ENCODE measurements at places on chromosomes 16 and 17.

GRCh38 chr17:6532441-6532885 lies 23.9 kb downstream of the PITPNM3 start:
- no peak for DNase-seq

DNA sequence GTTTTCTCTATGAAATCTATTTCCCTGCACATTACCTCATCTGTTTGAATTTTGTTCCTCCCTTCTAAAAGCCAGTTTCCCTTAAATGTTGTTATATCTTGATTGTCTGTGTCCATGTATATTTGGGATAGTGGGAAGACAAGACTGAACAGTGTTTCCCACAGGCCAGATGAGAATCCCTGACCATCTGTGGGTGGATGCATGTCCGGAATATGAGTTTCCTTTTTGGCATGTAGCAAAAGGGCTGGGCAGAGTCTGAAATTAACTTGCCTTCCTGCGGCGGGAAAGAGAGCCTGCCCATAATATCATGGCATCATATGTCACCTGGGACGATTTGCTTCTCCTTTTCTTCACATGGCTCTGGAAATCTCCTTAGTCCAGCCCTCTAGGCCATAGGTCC lies 385.8 kb upstream of the MAF start:
- no peak for DNase-seq

DNA sequence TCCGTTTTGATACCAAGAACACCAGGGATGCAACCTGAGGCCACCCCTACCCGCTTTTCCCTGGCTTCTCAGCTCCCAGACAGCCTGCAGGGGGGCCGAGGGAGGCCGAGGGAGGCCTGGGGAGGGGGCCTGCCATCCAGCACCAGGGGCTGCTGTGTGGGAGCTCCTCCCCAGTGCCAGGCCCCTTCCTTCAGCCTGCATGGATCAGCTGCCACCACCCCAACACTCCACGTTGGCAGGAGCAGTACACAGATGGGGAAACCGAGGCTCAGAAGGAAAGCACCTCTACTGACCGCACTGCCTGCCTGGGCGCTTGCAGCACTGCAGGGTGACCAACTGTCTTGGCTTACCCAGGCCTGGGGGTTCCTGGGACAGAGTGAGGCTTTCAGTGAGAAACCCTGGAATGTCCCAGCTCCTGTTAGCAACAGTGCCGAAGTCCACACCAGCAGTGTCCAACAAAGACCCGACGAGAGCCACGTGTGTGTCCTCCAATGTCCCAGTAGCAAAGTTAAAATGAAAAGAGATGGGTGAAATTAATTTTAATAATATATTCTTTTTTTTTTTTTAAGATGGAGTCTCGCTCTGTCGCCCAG lies 5.3 kb upstream of the OSGIN1 start:
- no peak for DNase-seq

- no peak for DNase-seq
These were observed 22.7 kb downstream of the RPH3AL start for GRCh38 chr17:329784-330420.

DNA sequence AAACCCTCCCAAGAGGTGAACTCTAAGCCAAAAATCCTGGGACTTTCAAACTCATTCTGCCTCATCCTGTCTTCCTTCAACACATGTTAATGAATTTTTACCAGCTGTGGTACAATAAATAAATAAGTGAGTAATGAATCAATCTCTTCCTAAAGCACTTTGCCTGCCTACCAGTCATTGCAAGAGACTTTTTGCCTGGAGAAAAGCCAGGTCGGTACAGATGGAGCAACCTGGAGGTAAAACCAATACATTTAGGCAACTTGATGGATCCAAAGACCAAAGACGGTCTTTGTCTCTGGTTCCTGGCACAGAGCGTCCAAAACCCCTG lies 324.2 kb downstream of the PMP22 start:
- no peak for DNase-seq

DNA sequence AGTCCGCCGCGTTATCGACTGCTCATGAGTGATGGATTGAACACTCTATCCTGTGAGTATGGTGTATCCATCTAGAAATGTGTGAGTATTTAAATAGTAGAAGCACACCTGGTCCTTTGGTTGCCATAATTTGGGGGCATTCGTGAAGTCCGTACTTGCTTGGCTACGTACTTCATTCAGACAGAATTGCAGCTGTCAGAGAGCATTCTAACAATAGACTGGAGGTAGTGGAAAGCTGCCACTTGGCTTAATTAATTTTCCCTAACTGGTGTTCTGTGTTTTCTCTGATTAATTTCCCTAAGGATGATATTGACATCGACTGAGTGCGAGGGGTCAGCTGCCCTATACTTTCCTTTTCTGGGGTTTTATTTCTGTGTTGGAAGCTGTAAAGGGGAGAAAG lies 14.1 kb downstream of the RPA1 start:
- DNase-seq = no peak

DNA sequence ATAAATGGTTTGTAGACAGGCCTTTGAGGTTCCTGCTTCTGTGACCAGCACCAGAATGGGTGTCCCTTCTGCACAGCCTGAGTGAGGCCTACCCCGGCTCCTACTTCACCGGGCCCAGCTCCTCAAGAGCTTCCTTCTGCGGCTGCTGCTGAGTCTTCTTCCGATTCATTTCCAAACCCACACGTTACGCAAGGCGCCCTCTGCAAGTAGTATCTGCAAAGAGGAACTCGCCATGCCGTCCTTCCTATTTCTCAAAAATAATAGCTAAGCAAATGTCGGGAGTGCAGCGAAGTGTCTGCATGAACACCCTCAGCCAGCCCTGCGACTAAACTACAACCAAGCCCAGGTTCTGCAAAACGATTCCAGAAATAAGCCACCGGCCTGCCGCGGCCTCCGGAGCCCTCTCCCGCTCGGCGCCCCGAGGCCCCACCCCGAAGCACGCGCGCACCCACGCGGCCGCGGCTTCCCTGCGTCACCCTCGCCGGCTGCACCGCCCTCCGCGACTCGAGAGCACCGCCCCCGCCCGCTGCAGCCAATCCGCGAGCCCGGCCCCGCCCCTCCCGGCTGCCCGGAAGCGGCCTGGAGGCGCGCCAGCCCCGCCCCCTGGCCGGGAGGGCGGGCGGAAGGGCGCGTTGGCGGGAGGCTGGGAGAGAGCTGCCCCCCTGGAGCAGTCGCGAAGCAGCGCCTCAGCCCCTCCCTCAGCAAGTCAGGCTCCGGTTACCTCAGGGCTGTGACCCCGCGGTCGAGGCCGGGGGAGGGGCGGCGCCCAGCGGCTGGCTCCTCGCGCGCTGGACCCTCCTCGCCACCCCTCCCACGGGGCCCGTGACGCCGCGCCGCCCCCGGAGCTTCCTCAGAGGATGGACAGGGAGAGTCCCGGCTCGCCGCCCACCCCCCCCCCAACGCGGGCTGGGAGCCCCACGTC lies 8.3 kb downstream of the MNT start:
- peak; percentile 96 for DNase-seq

DNA sequence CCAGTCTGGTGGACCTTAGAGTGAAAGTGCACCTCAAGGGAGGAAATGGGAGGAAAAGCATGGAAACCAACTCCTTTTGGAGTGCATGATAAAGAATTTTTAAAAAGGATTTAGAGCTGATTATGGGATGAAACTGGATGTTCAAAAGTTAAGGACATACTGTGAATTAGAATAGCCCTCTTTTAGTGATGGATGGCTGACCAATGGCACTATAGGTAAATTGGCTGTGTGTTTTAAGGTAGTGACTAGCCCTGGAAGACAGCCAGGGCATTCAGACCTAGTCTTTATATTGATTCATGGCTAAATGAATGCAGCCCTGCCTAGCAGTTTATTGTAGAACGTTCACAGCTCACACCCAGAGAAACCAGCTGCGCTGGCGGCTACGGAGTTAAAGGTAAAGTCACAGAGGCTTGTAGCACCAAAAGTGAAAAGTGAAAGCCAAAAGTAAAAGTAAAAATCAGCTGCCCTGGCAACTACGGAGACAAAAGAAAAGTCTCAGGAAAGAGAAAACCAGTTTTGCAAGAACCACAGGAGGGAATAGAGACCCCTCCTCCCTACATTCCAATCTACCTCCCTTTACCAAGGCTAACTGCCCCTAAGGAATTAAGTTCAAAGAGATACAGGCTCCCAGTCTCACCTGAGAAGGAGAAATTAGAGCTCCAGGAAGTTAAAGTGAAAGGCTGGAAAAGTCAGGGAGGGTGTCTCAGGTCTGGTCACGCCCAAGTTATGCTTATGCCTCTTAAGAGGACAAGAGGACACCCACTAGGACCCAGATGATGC lies 21.8 kb downstream of the ACSM1 start:
- no peak for DNase-seq

DNA sequence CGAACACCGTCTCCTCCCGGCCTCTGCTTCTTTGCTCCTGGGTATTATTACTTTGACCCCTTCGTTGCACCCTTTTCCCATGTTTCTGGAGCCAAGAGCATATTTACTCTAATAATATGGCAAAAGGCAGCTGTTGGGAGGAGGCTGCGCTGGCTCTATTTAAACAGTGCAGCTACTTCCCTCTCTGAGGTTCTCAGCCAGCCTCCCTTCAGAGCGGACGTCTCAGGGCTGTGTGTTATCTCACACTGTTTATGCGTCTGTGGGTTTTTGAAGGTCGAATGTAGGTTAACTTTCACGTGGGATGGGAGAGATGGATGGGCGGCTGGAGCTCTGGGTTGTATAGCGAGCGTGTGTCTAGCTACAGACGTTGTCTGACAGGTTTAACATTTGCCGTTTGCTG lies 45.3 kb downstream of the COX4I1 start:
- no peak for DNase-seq

DNA sequence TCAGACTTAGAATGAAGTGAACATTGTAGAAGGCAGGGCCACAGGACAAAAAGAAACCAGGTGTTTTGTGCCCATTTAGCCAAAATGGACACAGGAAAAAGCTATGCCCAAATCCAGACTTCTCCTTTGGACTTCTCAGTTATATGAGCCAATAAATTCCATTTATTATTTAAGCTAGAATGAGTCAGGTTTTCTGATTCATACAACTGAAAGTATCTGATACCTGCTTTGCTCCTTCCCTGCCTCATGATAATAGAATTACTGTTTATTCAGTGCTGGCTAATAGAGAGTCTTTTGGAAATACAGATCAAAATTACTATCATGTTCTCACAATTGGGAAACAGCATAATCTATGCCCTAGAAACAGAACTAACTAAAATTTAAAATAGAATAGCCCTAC lies 8.7 kb upstream of the CPD start:
- no peak for DNase-seq

DNA sequence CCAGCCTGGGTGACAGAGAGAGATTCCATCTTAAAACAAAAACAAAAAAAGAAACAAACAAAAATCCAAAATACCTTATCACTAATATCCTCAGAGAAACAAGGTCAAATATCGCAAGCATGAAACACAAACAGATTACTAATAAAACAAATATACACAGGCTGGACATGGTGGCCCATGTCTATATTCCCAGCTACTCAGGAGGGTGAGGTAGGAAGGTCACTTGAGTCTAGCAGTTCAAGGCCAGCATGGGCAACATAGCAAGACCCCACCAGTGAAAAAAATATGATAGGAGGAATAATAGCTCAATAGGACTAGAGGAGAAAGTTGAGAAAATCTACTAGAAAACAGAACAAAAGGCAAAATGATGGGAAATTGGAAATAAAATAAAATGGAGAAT lies 6.9 kb upstream of the ALOX15B start:
- no peak for DNase-seq

DNA sequence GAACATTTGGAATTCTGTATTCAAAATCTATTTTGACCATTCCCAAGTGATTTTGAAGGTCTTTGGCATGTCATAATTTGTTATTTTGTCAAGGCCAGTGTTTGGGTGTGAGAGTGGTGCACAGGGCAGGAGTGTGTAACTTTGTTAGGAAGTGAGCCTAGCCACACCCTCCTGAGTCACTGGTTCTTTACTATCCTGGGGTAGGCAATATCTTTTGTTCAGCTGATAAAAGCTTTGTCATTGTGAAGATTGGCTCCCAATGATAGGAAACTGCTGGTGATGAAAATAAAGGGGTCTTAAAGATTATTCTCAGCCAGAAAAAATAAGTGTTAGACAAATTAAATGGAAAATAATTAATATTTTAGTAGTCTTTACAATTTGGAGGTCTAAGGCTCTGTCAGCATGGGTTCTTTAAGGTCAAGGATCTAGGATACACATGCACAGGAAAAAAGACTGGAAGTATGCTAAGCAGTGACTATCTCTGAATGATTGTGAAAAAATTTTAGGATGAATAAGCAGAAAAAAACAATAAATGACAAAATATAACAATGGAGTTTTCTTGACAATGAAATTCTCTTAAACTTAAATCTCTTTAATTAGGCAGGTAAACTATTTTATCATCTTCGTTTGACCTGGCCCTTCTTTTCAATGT lies 5.1 kb downstream of the UBN1 start:
- no peak for DNase-seq

DNA sequence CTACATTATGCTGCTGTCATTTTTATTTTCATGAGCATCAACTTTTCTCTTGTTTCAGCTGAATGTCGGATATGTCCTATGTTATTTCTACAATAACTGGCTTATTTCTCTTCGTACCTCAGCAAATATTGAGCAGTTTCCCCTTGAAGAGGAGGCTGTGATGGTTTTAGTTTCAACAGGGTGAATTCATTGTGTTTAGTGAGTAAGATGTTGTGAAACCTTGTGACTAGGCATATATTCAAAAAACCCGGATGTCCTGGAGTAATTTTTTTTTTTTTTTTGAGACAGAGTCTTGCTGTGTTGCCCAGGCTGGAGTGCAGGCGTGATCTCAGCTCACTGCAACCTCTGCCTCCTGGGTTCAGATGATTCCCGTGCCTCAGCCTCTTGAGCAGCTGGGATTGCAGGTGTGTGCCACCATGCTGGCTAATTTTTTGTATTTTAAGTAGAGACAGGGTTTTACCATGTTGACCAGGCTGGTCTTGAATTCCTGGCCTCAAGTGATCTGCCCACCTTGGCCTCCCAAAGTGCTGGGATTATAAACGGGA lies 11.1 kb downstream of the CPD start:
- no peak for DNase-seq

DNA sequence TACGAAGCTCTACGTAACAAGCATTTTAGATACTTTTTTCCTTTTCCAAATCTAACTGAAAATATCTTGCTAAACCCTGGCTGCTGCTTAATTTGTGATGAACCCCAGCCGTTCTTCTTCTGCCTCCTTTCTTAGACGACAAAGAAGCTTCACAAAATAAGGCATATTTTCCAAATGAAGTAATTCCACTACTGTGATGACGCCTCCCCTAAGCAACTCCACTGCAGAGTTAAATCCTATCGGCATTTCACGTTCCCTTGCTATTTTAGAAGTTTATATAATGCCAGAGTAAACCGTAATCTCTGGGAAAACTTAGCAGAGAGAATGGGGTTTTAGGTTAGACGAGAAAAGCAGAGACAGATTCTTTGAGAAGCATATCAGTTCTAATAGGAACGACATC lies 683.1 kb upstream of the SALL1 start:
- DNase-seq = no peak

DNA sequence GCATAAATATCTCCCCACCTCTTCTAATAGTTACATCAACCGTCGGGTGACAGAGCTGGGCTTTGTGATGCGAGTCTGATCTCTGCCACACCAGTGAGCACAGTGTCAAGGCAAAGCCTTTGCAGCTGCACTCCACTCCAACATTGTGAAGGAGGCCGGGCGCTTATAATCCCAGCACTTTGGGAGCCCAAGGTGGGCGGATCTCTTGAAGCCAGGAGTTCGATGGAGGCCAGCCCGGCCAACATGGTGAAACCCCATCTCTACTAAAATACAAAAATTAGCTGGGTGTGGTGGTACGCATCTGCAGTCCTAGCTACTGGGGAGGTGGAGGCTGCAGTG lies 18.9 kb downstream of the CYB5D2 start:
- no peak for DNase-seq
